ENCODE measurements at places on chromosomes 16 and 17. TPM values are rescaled to one million over a fixed set of nuclear protein-coding genes. Genes with fewer than 3 reads are reported as not detected.

Gene ZP2
- total RNA-seq, result 0.63 TPM

Gene KRT20
- total RNA-seq, result not detected

Gene TAF1C
- total RNA-seq, result 64.2 TPM

Gene FSCN2
- total RNA-seq, result 19.7 TPM

Gene CIBAR2
- total RNA-seq, result not detected

Gene TBC1D3H
- total RNA-seq, result not detected

Gene FBXO39
- 1.1 TPM for total RNA-seq

Gene TNFSF13
- total RNA-seq, result 32.2 TPM

Gene KRT32
- total RNA-seq, result not detected

Gene TBX2
- 5.3 TPM for total RNA-seq

Gene CCDC40
- total RNA-seq, result 6.7 TPM

Gene EFCAB3
- total RNA-seq, result not detected

Gene KRT24
- not detected for total RNA-seq

Gene PDILT
- not detected for total RNA-seq

Gene CLEC18B
- not detected for total RNA-seq

Gene KCNH4
- total RNA-seq, result not detected

Gene SLC2A4
- 14.6 TPM for total RNA-seq

Gene NEK8
- 14.0 TPM for total RNA-seq

Gene CDT1
- total RNA-seq, result 1.2 TPM

Gene RFWD3
- total RNA-seq, result 32.9 TPM

Gene CCL4
- total RNA-seq, result not detected

Gene ADAD2
- total RNA-seq, result 0.54 TPM
